IPS-NIHi11 (cell line): ENCODE measurements at places on chromosomes 11 and 22.
A peak's percentile ranks its signal among the peaks of the same experiment; 100 is the strongest.

DNA sequence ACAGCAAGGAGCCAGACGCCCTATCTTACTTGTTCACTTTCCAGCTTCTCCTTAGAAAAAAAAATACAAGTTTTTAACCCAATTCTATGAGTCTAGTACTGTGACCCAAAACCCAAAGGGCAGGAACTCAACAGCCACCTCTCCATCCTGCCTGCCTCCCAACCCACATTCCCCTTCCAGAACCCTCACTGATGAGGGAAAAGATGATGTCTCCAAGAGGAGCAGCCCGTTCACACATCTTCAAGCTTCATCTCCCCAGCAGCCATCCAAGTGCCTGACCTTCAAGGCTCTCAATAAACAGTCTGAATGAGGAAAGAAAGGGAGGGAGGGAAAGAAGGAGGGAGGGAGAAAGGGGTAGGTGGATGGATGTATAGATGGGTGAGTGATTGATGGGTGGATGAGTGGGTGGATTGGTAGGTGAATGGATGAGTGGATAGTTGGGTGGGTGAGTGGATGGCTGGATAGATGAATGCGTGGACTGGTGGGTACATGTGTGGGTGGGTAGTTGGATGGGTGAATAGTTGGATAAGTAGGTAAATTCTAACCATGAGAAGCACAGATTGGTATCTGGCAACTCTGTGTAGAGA lies 50.4 kb downstream of the IGLL5 start:
- no peak for DNase-seq

DNA sequence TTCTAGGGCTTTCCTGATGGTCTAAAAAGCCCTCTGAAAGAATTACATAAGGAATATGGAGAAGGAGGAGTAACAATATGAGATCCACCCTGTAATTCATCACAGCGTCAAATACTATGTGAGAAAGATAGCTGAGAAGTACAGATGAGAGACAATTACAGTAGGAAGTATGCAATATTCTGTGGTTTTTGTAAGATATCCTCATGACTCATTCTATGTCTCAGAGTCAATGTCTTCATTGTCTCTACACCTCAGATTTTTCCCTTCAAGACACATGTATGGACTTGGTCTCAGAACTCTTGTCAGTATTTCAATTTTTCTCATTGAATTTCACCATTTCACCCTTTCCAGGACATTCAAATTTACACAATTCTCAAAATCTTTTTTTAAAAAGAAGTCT lies 343.3 kb upstream of the CTSC start:
- DNase-seq = no peak

GRCh38 chr11:110529043-110529442 lies 99.3 kb downstream of the FDX1 start:
- DNase-seq = peak; percentile 29

DNA sequence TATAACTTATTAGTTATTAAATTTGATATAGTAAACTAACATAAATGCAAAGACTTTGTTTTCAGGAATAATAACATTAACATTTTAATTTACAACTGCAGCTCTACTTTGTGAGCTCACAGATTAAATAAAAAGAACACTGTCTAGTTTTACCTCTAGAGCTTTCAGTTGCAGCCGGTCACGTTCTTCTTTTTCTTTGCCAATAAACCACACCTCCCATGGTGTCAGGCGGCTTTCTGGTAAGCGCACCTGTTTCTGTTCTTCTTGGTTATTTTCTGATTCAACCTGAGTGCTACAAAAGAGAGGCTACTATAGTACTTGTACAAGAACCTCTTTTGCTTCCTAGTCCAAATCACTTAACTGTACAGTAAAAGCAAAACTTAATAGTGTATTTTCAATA lies 5.8 kb downstream of the CCDC34 start:
- no peak for DNase-seq

GRCh38 chr11:443542-444199 lies 1.9 kb upstream of the ANO9 start:
- DNase-seq = peak; percentile 16

DNA sequence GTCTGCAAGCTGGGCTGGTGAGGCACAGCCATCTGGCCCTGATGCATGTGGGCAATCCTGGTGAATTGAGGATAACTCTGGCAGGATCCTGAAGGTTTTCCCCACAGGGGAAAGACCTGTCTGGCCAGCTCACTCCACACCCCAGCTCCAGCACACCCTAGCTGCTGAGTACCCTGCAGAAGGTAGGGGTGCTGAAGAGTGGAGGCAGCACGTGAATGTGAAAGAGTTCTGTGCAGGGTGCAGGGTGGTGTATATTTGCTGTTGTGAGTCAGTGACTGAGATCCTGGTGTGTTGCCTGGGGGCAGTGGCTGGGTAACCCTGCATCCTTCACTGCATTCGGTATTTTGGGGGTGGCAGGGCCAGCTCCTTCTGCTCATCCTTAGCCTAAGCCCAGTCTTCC lies 22.4 kb downstream of the DGAT2 start:
- DNase-seq = no peak

- DNase-seq = no peak
Measured at GRCh38 chr11:120244476-120245365, 4.8 kb downstream of the POU2F3 start.

GRCh38 chr11:131043251-131043650 lies 127.0 kb upstream of the SNX19 start:
- DNase-seq = no peak

DNA sequence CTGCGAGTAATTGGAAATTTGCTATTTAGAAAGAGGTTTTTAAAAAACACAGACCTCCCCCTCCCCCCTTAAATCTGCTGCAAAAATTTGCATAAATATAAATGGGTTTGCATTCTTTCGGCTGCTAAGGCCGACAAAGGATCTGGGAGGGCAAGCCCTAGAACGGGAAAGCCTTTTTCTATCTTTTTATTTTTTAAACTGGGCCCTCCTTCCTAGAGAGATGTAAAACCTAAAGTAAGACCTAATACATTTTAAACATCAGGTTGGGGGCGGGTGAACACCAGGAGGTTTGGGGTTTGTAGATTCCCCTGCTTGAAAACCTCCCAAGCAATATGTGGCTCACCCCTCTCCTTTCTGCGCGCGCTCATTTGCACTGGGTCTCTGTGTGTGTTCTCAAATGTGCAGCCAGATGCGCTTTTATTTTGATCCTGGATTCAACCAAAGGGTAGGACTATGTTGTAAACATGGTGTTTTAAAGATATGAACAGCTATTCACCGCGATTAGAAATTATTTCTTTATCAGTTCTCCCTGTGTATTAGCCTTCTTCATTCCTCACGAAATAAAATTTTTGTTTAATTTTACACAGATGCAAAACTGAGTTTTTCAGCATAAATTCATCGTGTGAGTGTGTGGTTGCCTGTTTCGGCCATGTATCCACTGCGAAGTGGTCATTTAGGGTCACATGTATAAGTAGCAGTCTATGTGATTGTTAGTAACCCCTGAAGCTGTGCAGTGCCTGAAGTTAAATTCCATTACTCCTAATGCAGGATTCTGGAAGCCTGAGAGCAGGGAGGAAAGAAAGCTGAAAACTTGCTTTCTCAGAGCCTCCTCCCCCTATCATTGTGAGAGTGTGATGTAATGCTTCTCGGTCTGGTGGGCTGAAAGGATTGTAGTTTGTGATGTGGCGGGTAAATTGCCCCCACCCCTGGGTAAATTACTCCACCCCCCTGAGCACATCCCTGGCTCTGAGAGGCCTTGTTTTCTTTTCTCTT lies 988 bp downstream of the TNRC6B start:
- peak; percentile 38 for DNase-seq

DNA sequence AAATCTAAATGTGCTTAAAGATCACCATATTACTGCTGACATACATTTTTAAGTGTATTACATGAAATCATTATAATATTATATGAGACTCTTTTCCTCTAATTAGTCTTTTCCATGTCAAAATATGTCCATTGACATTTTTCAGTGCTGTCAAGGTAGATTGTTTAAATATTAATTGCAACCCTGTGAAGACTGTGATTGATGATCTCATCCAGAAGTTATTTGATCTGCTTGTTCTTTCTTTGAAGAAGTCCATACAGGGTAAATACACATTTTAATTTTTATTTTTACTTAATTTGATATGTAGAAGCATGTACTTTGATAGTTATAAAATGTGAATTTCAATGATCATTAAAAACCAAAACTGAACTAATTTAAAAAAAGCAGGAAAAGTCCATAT lies 38.4 kb downstream of the DYNC2H1 start:
- no peak for DNase-seq

GRCh38 chr11:130827451-130828377 lies 88.6 kb downstream of the SNX19 start:
- peak; percentile 85 for DNase-seq
